ENCODE measurements at places on chromosomes 5 and 9.

GRCh38 chr5:21212026-21212425, 1224.0 kb upstream of the CDH18 start:
- no peak for DNase-seq

DNA sequence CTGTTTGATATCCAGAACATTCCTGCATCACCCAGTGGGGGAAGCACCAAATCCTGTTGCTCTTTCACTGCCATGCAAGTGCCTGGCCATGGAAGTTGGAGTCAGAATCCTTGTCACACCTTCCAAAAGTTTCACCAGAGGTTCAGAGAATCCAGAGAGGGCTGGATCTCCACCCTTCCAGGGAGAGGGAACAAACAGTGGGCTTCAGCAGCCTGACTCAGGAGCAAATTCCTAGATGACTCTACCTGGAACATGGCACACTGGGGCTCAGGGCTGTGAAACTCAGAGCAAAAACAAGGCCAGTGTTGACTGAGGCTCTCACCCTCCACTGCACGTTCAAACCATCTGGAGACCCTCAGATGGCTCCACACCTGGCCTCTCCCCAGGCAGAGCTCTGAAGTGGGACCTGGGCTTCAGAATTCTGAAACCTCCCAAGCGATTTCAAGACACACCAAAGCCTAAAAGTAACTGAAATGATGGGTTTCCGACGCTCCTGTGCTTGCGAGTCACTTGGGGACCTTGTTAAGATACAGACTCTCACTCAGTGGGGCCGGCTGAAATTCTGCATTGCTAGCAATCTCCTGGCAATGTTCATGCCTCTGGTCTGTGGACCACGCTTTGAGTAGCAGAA, 205.9 kb downstream of the AUH start:
- no peak for DNase-seq

DNA sequence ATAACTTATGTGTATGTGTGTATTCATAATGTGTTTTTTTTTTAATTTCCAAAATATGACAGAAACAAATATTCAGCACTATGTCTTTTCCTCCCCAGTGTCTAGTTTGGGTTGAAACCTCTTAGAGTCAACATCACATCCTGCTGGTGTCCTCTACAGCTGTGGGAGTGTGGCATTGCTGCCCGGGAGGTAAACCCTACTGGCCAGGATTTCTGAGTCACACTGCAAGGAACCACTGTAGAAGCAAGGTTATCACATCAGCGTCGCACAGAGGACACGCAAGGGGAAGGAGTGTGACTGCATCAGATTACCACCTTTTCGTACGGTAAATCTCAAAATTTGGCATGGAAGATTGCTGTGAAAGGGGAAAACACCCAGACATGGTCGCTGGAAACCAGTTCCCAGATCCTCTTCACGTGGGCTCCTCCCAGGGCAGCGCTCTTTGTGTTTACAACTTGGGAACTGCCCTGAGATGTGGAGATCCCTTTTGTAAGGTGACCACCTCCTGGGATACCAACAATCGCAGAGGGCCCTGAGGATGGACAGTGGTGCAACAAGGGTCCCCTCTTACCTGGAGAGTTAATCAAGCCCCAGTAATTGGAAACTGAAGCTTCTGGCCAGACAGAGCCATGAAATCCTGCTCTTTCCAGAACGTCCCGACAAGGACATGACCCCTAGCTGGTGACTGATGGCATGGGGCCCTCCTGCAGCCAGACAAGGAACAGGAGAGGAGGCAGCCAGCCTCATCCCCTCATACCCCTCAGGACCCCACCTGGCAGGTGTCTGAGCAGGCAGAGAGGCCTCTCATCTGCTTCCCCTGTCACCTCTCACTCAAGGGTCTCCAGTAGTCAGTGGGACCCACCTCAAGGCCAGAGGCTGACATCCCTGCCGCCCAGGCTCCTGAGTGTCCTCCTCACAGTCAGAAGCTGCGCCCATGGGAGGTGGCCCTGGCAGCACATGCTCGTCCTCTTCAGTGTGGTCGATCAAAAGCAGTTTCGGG, 194.7 kb downstream of the MED10 start:
- no peak for DNase-seq

- peak; percentile 63 for DNase-seq
Measured at GRCh38 chr5:151155775-151156506, 1.6 kb downstream of the ANXA6 start.

Data from fibroblast of gingiva (primary cell).